ENCODE measurements at places on chromosomes 11 and 22. TPM values are rescaled to one million over a fixed set of nuclear protein-coding genes. Genes with fewer than 3 reads are reported as not detected.

The RPS6KA4 gene
- 31.3 TPM for total RNA-seq

The MISFA gene
- 1.8 TPM for total RNA-seq

DNA sequence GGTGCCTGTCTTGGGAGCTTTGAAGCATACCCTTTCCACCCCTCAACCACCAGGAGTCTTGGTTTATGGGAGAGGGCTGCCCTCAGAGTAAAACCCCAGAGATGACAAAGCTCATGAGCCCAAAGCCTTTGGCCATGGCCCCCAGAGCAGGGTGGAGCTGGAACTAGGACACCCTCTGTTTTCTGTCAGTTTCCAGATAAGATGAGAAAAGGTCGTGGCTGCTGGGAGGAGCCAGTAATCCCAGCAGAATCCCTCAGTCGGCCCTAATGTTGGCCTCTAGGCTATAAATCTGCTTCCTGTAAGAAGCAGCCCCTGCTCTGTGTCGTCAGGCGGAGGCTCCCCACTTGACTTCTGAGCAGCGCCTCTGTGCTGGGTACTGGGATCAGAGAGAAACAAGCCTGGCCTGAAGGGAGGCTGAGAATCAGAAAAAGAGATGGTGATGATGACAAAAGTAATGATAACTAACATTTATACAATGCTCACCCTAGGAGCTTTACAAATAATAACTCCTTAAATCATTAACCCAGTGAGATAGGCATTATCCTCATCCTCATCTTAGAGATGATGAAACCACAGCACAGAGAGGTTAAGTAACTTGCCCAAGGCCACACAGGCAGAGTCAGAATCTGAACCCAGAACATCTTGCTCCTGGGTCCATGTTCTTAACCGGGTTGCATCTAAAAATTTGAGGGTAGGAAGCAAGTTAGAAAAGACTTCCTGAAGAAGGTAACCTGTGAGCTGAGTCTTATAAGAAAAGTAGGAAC lies 471.4 kb downstream of the SOX6 start:
- H3K27ac ChIP-seq, result peak overlapping the region; percentile 52
- H3K4me1 ChIP-seq, result peaks cover 34% of the 10 kb centered on the region
- peak; percentile 58 for DNase-seq
- H3K27me3 ChIP-seq, result no peaks in the 10 kb centered on the region

DNA sequence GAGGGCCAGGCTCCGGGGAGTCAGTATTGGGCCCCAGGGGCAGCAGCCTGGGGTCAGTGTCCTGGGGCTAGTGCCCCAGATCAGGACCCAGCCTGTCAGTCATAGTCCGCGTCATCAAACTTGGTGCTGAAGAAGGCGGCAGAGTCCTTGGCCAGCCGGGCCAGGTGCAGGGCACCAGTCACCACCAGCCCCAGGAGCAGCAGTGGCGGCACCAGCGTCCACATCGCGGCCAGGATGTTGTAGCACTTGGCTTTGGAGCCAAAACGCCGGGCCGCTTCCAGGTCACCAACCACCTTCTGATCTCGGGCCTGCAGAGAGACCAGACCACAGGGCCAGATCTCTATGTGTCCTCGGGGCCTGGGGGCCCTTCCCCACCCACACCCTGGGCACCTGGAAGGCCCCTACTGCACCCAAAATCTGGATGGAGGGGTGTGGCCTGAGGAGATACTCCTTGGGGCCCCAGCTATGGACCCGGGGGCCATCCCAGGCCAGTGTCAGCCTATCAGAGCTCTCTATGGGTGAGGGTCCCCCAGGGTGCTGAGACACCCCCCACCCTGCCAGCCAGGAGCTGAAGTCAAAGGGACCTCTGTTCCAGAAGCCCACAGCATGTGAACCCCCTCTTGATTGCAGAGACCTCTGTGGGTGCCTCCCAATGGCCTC lies 790 bp downstream of the IFITM5 start:
- H3K4me1 ChIP-seq, result peaks cover 3% of the 10 kb centered on the region
- no peaks in the 10 kb centered on the region for H3K27me3 ChIP-seq
- no peak overlapping the region for H3K4me3 ChIP-seq
- DNase-seq, result no peak

DNA sequence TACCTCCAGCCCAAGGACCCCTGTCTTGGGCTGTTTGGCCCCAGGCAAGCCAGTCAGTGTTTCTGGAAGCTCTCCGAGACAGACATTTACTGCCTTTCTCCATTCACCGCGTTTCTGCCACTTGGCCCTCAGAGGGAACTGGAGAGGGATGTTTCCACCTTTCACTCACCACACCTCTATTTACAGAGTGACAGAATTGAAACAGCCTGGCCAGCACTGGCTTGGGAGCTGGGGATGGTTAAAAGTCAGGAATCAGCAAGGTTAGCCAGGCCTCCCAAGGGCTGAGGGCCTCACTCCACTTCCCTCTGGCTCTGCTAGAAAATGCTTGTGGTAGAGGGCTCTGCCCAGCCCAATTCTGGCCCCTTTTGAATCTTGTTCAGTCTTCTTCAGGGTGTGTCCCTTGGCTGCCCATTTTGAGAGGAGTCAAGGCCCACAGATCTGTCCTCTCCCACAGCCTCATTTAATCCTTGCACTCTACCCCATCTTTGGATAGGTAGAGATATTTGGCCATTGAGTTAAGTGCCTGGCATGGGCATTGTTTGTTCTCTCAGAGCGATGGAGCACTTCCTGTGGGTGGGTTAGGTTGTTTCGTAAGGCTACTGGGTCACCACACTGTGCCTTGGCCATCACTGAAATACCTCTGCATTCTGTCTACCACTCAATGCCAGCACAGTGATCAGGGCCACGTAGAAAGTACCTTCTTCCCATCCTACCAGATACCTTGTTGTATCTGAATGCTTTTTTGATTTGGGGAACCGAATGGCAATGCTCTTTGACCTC lies 119.2 kb downstream of the MICAL2 start:
- H3K4me3 ChIP-seq, result no peak overlapping the region
- DNase-seq, result peak; percentile 63
- H3K4me1 ChIP-seq, result peaks cover 16% of the 10 kb centered on the region
- H3K27me3 ChIP-seq, result no peaks in the 10 kb centered on the region

DNA sequence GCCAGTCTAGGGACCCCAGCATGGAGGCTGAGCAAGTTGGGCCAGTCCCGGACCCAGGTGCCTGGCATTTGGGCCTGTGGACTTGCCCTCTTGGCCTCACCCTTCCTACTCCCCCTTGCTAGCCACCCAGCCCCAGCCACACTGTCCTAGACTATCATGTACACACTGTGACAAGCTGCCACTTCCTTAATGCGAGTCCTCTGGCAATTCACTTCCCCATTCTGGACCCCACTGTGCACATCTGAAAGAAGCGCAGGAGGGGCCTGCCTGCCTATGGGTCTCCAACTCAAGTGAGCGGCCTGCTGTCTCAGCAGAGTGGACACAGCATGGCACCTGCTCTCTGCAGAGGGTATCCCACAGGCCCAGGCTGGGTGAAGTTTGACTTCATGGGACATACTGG lies 68.5 kb upstream of the LMO1 start:
- H3K27me3 ChIP-seq, result no peaks in the 10 kb centered on the region
- DNase-seq, result no peak
- no peaks in the 10 kb centered on the region for H3K36me3 ChIP-seq
- no peak overlapping the region for H3K27ac ChIP-seq

DNA sequence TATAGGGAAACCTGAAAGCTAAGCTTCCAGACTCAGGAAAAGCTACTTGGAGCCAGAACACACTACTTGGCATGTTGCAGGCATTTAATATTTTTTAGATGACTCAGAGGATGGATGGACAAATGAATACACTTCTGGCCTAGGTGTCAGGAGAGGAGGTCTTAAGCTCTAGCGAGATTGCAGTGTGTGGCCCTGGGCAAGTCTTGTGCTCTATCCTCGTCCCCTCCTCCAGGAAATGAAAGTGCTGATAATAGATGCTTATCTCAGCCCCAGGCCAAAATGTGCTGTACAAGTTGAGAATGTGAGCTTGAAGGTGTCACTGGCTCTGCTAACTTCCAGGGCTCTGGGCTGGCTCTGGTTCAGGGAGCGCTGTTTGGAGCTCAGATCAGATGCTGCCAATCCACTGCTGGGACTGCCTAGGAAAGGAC lies 136.3 kb downstream of the PKNOX2 start:
- H3K36me3 ChIP-seq, result no peaks in the 10 kb centered on the region
- peak overlapping the region; percentile 21 for H3K27ac ChIP-seq
- peaks cover 19% of the 10 kb centered on the region for H3K4me1 ChIP-seq
- DNase-seq, result peak; percentile 56
- H3K4me3 ChIP-seq, result no peak overlapping the region

DNA sequence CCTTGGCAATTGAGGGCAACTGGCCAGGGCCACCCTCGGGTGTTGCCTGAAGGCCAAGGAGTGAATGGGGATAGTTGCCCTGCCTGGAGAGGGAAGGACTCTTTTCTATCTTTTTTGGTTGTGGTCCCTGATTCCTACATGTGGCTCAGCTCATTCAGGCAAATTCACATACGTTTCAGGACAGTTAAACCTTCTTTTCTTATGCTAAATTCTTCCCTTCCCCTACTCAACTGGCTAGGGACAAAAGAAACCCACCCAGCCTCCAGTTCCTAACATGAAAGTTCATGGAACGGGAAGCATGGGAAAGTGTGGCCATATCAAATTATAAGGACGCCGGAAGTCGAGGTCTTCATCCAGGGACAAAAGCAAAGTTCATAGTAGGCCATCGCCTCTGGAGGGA lies 26.3 kb upstream of the APLNR start:
- H3K4me1 ChIP-seq, result no peaks in the 10 kb centered on the region
- DNase-seq, result no peak
- H3K4me3 ChIP-seq, result no peak overlapping the region
- H3K36me3 ChIP-seq, result no peaks in the 10 kb centered on the region
- no peaks in the 10 kb centered on the region for H3K27me3 ChIP-seq

Measured in hepatocyte (in vitro differentiated cells).